NCI-H146 (cell line): ENCODE measurements at places on chromosomes 12 and 14.
A peak's percentile ranks its signal among the peaks of the same experiment; 100 is the strongest.

GRCh38 chr12:20950248-20950647 is 139.7 kb downstream of the SLCO1B3 start:
- peak; percentile 31 for DNase-seq

DNA sequence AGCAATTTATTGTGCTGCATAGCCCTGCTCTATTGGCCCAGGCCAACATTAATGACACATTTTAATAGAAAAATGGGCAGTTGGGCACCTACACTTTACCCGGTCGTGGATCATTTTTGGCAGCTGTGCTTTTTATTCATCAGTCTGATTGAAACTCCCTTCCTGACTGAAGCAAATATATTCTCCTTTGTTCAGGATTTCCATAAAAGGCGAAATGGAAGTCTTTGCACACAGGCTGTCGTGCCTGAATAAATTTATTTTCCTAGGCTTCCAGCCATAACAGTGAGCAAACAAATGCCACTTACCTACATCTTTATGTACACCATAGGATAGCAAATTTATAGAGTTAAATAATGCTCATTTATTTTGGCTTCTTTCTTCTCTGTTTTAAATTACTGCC is 480.7 kb upstream of the DCN start:
- peak; percentile 90 for DNase-seq

DNA sequence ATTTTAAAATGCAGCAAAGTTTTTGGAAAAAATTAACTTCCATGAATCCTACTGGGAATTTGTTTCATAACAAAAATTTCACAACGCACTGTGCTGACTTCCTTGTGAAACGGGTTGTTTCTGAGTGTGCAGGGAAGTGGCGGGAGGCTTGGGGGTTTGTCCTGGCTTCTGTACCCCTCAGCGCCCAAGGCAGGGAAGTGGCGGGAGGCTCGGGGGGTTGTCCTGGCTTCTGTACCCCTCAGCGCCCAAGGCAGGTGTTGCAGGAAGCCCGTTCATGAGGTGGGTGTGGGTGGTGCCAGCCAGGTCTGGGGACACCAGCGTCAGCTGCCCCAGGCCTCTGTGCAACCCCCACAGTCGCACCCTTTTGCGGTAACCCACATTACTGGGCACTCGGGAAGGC is 25.1 kb downstream of the ADGRD1 start:
- DNase-seq, result no peak

GRCh38 chr12:96882862-96883261 is 24.2 kb upstream of the NEDD1 start:
- no peak for DNase-seq

DNA sequence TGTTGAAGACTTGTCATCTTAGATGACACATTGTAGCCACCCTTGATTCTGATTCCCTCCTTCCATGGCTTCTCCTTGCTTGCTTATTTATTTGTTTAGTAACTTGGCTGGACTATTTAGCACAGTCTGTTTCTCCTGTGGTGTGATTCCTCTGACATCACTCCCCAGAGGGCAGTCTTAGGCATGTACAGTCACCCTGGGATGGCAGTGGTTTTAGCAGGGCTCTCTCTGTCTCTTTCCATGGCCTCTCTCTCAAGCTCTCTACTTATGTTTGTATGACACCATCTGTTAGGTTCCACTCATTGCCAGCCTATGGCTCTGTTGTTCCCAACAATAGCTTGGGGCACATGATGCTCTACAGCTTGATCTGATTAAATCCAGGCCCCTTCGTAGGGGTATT is 158.3 kb downstream of the ADGRD1 start:
- DNase-seq, result no peak

DNA sequence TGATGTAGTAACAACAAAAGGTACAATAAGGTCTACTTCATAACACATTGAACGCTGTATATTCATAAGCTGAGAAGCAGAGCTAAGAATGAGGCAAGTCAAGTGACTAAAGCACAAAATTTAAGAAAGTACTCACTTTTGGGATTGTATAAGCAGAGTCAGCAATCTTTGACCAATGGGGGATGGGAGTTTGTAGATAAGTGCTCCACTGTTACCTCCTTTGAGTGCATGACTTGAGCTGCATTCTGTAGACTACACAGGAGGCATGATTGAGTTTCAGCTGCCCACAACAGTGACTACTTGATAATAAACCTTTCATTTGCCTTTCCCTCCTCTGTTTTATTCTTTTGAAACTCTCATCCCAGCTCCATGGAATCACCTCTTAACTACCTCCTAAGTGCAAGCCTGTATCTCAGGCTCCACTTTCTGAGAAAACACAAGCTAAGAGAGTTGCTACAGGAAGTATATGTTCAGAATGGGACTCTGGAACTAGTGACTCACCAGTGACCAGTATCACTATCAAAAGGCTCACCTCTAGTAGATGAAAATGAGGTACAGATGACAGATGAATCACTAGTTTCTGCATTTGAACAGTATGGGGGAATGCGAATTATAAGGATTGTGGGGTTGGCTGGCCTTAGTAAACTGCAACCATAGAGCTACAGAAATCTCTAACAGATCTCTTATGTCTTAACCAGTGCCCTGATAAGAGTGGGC is 49.2 kb downstream of the SLC35F4 start:
- DNase-seq, result no peak

GRCh38 chr14:34711796-34712712 is 2.3 kb downstream of the CFL2 start:
- DNase-seq, result no peak

DNA sequence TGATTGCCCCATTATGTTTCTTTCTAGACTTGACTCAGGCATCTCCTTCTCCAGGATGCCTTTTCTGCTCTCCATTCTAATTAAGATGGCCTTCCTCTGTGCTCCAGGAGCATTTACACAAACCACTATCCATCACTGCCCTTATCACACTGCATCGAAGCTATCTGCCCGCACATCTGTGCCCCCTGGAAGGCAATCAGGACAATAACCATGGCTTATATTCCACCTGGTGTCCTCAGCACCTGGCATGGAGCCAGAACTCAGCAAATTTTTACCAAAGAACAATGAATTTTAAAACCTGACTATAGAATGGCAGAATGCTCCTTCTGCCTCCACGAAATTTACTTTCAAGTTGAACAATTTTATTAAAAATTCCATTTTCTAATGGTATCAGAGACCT is 465.8 kb downstream of the APAF1 start:
- peak; percentile 20 for DNase-seq

DNA sequence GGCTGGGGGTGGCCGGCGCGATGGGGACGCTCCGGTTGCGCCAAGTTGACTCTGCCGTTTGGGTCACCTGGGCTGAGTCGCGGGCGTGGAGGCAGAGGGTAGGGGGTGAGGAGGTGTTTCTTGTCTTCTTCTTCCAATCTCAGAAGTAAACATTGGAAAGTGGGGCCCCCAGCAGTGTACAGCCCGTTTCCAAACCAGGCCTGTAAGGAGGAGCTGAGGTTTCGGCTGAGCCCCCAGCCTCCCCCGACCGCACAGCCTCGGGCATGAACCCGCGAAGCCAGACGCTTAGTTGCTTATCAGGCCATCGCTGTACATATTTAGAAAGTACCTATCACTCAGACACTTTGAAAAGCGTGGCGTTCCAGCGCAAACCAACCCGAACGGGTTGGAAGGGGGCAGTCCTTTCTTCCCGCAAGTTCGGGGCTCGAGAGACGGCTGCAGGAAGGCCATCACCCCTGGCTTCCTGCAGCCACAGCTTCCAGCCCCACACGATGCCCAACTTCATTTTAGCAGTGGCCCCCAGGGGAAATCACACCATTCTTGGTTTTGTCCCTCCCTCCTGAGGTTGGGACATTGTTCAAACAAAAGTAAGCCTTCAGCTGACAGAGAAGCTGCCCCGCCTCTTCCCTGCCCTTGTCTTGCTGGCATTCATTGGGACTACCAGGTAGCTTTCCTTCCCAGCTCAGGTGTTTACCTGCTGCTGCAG is 164.1 kb downstream of the ZFP36L1 start:
- peak; percentile 13 for DNase-seq

DNA sequence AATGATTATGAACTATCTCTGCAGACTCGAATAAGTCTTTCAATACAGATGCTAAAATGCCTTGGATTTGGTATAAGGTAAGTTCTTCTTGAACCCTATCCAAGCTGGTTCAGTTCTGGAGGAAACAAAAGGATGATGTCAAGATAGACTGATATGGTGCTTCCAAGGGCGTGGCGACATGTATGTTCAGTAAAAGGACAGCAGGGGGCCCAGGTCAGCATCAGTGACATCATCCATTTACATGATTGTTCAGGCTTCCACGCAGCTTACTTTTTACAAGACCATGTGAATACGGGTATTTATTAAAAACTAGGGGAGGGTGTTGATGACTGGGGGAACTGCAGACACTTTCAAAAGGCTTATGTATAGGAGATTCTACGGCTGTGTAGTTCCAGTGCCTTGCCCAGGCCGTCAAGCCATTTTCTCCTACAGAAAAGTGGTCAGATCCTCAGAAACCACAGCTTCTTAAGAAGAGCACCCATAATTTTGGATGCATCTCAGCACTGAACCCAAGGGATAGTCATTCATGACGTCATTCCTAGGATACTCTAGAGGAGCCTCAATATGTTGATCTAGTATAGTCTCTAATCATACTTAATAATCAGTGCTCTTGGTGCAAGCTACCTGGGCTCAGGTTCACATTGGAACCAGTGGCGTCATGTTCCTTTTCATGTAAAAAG is 527.7 kb downstream of the FUT8 start:
- DNase-seq, result peak; percentile 73

- DNase-seq, result no peak
These were observed 158.4 kb downstream of the FBXL14 start for GRCh38 chr12:1436015-1436414.

GRCh38 chr14:59754256-59754655 is 116.3 kb downstream of the RTN1 start:
- DNase-seq, result no peak

- DNase-seq, result no peak
These were observed 84.0 kb downstream of the DACT1 start for GRCh38 chr14:58721723-58722122.

DNA sequence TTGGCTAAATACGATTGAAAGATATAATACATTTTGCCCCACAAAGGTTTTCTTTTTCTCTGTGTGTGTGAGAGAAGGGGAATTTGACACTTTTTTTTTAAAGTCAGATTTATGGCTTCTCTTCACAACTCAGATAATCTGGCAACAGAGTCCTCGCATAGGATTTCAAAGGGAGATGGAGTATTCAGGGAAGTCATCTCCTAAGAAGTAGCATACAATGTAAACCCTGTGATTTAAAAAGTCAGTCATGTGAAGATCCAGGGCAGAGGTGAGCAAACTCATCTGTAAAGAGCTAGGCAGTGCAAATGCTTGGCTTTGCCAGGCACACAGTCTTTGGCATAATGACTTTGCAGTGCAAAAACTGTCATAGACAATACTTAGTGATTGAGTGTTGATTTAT is 1526.3 kb downstream of the AACS start:
- DNase-seq, result no peak

DNA sequence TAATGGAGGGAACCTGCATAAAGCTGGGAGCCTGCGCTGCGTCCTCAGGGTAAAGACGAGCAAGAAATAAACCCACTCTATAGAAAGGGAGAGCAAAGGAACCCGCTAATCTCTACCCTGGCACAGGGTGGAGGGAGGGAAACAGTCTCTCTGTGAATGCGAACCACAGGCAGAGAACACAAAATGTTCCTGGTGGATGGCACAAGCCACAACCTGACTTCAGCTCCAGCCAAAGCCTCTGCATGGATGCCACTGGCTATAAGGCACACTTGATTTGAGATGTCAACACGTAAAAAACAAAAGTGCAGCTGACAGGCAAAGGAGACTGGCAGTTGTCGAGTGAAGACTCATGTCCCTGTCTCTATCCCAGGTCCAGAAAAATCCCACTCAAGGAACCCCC is 32.4 kb downstream of the CHGA start:
- DNase-seq, result no peak

DNA sequence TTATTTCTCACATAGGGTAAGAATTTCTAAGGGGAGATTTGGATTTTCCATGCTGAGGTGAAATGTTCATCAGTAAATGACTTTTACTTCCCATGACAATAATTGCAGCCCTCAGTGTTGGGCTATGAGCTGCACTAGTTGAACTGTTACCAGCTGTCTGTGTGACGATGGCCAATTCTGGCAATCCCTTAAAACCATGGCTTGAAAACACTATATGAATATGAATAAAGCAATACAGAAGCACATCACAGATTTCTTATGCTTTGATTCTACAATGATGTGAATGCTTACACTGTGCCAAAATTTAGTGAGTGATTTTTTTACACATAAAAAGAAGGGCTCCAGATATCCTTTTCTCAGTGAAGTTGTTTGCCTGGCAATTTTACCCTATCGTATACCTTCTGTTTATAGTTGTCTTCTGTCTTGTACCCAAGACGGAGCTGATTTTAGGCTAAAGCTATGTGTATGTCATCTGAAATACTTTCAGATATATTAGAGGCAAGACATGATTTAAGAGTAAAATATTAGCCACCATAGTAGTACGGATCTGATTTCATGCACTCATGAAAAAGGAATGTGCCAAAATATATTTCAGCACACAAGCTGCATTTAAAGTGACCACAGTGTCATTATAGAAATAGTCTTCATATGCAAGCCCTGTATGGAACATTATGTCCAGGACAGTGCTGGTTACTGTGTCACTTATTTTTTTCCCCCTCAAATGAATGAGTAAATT is 52.0 kb downstream of the SLC38A4 start:
- no peak for DNase-seq

- no peak for DNase-seq
These were observed 237.2 kb upstream of the FKBP4 start for GRCh38 chr12:2557597-2557996.

DNA sequence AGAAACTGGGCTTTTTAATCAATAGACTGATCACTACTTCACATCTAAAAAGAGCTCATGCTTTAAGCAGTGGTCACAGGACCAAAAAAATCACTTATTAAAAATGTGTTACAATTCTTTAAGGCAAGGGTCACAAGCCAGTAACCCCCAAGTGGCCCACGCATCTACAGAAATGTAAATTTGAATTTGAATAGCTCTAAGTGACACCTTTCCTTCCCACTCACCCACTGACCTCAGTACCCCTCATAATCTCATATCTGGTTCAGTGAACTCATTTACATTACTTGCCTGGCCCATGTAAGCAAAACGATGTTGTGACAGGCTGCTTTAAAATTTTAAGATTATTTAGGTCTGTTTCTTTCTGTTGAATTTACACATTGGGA is 27.4 kb downstream of the NELL2 start:
- DNase-seq, result no peak

DNA sequence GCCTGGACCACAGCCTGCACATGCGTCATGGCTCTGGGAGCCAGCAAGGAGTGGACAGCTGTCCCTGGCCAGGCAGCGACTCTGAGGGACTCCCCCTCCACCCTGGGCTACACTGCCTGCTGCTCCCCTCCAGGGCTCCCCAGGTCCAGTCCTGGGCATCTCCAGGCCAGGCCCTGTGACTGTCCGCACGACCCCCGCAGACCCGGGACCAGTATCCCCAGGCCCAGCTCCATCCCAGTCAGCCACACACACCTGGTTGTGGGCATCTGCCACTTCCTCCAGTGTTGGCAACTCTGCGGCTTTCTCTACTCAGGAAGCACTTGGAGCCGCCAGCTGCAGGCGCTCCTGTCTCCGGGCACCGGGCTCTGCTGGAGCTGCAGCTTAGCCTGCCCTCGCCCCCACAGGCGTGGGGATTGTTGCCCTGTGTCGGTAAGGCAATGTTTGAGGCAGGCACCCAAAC is 2.4 kb downstream of the ULK1 start:
- DNase-seq, result no peak

GRCh38 chr12:5789469-5789968 is 155.5 kb downstream of the ANO2 start:
- DNase-seq, result no peak
